ENCODE measurements at places on chromosomes 6 and 20.

DNA sequence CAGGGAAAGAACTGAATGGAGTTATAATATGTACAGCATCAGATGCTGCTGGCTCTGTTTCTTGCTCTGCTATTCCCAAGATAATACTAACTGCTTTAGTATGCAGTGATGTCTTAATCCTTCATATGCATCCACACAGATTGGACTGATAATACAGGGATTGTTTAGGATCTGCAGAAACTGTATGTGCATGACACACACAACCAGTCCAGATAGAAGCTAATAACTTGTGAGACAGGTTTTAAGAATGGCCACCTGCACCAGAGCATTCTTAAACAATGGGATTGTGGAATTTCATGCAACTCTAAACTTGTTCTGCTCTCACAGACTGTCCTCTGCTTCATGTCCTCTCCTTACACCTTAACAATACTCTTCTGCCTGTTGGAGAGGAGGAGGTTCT is 90.9 kb downstream of the SPTLC3 start:
- no peak overlapping the region for H3K4me3 ChIP-seq
- H3K27me3 ChIP-seq = no peaks in the 10 kb centered on the region
- H3K27ac ChIP-seq = no peak overlapping the region
- DNase-seq = no peak
- no peaks in the 10 kb centered on the region for H3K36me3 ChIP-seq

DNA sequence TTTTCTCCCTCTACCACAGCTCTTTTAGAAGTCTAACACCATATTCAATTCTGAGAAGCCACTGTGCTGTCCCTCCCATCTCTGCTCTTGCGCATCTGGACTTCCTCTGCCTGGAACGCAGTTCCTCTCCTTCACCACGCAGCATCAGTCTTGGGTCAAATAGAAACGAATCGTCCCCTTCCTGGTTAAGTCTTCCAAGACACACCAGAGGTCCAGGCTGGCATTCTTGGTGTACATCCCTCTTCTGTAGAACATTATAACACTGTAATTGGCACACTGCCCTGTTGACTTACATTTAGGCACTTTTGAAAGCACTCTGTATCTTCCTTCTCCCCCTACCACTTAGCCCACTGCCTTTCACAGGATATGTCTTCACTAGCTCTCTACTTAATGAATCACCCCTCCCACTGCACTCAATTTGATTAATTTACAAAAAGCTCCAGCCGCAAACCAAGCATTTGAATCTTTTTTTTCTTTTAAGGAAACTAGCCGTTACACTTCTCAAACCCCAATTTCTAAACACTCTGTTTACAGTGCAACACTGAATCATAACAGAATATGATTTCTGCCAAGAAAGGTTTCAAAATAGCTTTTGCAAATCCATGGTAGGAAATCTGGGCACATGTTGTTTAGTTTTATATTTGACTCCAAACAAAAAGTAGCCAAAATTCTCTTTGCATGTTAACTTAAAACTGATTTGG is 140.8 kb upstream of the CARMIL1 start:
- no peaks in the 10 kb centered on the region for H3K27me3 ChIP-seq

DNA sequence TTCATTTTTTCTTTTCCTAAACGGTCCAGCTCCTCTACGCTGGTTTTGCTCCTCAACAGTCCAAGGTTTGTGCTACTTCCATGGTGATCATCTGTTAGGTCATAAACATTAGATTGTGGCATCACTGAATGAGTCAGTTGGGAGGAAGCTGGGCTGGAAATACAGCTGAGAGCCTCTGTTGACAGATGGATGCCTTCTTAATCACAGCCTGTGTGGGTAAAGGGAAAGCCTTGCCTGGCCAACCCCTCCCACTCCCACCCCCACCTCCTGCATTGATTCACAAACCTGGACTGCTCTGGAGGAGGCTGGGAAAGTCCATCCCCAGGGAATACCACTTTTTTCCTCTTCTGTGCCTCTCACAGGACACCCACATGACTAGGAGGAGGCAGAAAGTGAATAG is 180.6 kb upstream of the CCN2 start:
- no peaks in the 10 kb centered on the region for H3K4me1 ChIP-seq
- no peaks in the 10 kb centered on the region for H3K27me3 ChIP-seq
- H3K36me3 ChIP-seq = no peaks in the 10 kb centered on the region
- peak overlapping the region; percentile 58 for H3K27ac ChIP-seq
- DNase-seq = peak; percentile 19
- H3K4me3 ChIP-seq = no peak overlapping the region

DNA sequence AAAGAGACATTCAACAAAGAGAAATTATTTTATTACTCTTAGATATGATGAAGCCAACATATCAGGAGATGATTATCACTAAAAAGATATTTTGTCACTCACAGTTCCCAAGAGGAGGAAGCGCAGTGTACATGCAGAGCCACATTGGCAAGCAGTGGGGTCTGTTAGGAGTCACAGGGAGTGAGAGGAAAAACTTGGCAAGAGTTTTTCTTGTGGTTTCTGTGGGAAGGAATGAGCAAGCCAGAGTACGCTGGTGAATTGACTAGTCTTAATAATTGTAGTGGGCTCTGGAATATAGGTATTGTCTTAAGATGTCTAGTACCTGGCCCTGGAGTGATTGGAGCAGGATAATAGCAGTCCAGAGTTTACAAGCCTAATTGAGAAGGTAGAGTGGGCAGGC is 1095.2 kb downstream of the GRIK2 start:
- H3K4me3 ChIP-seq = no peak overlapping the region
- DNase-seq = no peak
- no peaks in the 10 kb centered on the region for H3K27me3 ChIP-seq
- peaks cover 9% of the 10 kb centered on the region for H3K4me1 ChIP-seq
- no peaks in the 10 kb centered on the region for H3K36me3 ChIP-seq

GRCh38 chr6:154337406-154338005 is 19.1 kb downstream of the IPCEF1 start:
- H3K36me3 ChIP-seq = no peaks in the 10 kb centered on the region
- no peak overlapping the region for H3K4me3 ChIP-seq
- DNase-seq = no peak
- H3K27ac ChIP-seq = no peak overlapping the region
- H3K4me1 ChIP-seq = no peaks in the 10 kb centered on the region
- H3K27me3 ChIP-seq = no peaks in the 10 kb centered on the region

DNA sequence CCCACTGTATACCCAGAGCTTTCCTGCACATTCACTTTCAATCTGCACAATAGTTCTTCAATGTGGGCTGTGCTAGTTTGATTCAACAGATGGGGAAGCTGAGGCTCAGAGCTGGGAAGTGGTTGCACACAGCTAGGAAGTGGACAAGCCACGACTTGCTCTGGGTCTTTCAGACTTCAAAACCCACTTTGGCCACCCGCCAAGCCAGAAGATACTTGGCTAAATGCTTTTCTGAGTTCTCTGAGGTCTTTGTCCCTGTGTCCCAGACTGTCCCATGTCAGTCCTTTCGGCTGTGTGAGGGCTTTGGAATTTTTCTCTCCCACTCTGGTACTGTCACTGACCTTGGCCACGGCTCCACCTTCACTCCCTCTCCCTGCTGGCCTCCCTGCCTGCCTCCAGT is 10.6 kb downstream of the PDYN start:
- no peaks in the 10 kb centered on the region for H3K4me1 ChIP-seq
- H3K4me3 ChIP-seq = no peak overlapping the region
- H3K27ac ChIP-seq = no peak overlapping the region
